AG08395 (cell line): ENCODE measurements at places on chromosomes 5 and 9.

DNA sequence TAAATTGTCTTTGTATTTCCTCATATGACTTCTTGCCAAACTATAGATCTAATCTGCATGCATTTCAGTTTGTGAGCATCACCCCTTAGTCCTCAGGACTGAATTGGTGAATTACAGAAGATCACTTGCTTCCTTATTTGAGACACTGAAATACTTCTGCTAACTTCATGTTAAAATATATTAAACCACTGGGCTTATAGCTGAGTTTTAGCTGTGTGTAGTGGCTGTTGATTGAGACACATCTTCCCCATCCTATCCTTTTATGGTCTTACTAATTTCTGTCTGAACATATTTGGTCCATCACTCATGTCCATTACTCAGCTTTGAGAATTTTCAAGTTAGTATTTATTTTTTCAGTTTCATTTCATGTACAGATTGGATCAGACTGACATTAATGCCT is 295.9 kb downstream of the PSAT1 start:
- peak; percentile 47 for DNase-seq

GRCh38 chr9:100598641-100599145 is 20.8 kb downstream of the CAVIN4 start:
- peak; percentile 92 for DNase-seq

GRCh38 chr5:14842117-14842516 is 29.5 kb downstream of the ANKH start:
- DNase-seq, result no peak

- no peak for DNase-seq
Observed at GRCh38 chr5:136155078-136155477, 22.4 kb downstream of the SMAD5 start.

- DNase-seq, result no peak
Observed at GRCh38 chr5:178221282-178221681, 11.3 kb downstream of the PHYKPL start.

DNA sequence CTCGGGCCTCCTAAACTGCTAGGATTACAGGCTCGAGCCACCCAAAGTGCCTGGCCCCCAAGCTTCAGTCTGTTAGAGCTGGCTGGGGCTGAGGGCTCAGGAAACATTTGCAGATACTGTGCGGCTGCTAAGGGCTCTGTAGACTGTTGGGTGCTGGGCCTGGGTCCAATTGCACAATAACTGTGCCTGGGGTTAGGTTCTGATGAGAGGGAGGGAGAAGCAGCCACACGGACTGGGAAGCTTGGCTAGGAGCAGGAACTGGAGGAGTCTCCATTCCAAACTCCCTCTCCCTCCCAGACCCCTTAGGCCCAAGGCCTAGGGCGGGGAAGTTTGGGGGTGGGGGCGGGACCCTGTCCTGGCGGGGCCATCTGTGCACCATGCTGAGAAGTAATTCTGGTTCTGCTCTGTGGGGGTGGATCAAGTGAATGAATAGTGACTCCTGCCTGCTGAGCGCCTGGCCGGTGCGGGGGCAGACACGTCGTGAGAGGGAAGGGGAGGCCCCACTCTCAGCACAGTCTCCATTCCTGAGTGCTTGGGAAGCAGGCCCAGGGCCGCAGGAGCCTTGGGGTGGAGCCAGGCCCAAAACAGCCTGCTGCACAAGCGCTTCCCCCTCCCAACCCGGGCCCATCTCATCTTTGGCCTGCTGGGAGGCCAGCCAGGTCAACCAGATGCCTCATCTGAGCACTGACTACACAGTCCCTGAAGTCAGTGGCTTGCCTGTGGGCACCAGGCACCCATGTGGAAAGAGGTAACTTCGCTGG is 1.5 kb downstream of the ASS1 start:
- peak; percentile 95 for DNase-seq

DNA sequence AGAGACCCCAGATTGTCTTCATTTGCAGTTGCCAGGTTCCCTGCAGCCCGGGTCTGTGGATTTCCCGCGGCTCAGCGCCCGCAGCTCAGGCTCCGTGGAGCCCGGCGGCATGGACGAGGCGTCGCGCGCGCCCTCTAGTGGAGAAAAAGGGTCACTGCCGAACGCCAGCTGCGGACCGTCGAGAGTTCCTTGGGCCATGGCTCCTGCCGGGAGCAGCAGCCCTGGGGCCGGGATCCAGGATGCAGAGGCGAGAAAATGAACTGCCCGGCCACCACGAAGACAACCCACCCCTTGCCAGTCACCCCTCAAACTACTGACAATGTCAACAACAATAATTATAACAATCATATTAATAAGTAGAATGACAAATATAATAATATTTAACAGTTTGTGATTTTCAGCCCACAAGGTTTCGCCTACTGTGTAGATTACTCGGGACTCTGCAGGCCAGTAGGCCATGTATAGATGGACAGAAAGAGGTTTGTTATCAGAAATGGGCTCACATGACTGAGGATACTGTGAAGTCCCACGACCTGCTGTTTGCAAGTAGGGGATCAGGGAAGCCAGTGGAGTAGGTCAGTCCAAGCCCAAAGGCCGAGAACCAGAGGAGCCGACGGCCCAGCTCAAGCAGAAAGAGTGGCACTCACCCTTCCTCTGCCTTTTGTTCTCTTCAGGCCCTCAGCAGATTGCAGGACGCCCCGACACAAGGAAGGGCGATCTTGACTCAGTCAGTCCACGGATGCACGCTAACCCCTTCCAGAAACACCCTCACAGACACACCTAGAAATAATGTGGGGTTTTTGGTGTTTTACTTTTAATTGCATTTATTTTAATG is 43.1 kb downstream of the BOD1 start:
- DNase-seq, result peak; percentile 82

DNA sequence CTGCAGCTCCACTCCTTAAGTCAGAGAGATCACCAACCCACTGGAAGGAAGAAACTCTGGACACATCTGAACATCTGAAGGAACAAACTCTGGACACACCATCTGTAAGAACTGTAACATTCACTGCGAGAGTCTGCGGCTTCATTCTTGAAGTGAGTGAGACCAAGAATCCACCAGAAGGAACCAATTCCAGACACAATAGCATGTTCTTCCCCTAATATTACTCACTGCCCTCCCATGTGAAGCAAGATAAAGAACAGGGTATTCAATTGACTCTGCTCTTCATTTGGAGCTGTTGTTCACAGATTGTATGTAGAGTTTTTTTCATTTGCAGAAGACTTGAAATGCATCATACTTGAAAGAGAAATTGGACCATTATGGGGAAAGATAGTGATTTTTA is 10.8 kb downstream of the SAXO1 start:
- DNase-seq, result no peak

- no peak for DNase-seq
Observed at GRCh38 chr5:42745426-42745825, 11.2 kb upstream of the CCDC152 start.

- DNase-seq, result no peak
Observed at GRCh38 chr5:38796742-38797108, 49.1 kb upstream of the OSMR start.

DNA sequence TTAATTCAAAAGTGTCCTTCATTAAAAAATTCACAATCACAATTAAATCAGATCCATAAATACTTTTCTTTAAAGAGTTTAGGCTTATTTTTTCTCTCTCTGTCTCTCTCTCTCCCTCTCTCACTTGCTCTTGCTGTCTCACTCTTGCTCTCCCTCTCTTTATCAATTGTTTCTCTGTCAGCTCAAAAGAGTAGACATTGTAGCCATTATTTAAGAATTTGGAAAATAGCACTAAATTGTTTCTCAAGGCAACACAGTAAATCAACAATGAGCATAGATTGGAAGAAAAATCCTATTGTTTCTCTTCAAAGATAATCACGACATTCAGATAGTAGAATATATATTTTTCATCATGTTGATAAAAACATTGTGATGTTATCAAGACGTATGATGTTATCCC is 1114.0 kb downstream of the PTPRD start:
- DNase-seq, result no peak

DNA sequence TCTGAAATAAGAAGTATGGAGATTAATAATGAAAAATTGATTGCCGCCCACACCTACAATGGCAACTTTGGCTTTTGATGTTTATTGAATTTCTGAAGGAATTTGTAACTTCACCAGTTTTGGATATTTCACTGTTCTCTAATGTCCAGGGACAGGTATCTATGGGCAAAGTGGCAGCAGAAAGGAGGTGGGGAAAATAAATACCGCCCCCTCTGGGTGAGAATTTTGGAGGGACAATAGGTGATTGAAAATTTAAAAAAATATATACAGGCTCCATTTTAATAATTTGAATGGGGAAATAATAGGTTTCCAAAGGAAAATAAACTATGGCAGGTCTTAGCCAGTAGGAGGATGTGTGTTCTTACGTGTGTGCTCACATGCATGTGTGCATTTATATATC is 1.3 kb downstream of the SCGB3A2 start:
- no peak for DNase-seq

DNA sequence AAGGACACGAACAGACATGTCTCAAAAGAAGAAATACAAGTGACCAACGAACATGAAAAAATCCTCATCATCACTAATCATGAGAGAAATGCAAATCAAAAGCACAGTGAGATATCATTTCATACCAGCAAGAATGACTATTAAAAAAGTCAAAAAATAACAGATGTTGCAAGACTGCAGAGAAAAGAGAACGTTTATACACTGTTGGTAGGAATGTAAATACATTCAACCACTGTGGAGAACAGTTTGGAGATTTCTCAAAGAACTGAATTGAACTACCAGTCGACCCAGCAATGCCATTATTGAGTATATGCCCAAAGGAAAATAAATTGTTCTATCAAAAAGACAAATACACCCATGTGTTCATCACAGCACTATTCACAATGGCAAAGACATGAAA is 45.7 kb downstream of the FXN start:
- DNase-seq, result no peak

GRCh38 chr5:139446956-139447779 is 7.8 kb upstream of the DNAJC18 start:
- DNase-seq, result peak; percentile 45

GRCh38 chr5:86824637-86825036 is 206.9 kb downstream of the COX7C start:
- no peak for DNase-seq

DNA sequence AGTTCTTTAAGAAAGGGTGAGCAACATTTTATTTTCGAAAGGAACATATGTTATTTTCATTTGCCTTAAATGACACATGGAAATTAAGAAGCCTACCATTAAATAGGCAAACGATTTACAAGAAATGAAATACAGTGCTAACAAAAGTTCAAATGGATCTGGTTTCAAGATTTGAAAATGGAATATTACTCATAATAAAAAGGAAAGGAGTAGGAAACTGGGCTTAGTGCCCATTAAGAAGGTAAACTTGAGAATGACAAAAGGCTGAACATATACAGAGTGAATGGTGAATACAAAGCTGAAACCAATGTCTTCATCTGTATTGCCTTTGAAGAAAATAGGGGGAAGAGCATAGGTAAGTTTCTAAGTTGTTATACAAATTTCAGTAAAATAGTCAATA is 974.2 kb upstream of the C9orf72 start:
- DNase-seq, result no peak

DNA sequence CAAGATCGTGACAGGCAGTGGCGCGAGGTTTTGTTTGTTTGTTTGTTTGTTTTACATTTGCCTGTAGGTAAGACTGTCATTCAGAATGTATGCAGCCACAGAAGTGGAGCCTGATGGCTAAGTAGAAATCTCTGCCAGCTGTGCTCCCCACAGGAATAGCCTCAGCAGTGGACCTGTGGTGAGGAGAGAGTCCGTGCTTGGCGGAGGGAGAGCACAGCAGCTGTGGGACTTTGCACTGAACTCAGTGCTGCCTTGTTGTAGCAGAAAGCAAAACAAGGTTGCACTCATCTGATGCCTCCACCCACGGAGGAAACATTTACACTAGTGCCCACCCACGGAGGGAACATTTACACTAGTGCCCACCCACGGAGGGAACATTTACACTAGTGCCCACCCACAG is 4.4 kb upstream of the ZNF782 start:
- no peak for DNase-seq

DNA sequence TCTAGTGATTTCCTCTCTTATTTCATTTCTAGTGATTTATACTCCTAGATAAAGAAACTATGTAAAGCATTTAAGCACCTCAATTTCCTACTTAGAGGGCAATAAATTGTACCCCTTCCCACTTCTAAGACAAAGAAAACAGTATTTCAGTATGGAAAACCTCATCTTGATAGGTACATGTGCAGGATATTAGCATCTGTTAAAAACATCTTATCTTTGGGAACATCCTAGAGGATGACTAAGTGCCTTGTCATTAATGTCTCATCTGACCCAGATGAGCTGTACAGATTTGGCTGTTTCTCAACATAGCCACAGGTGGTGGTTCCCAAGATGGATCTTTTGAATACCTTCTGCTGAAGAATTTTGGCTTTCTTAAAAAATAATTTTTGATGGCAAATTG is 5.7 kb downstream of the MEGF10 start:
- peak; percentile 25 for DNase-seq

GRCh38 chr5:127609957-127610356 is 38.9 kb upstream of the CTXN3 start:
- DNase-seq, result no peak

- no peak for DNase-seq
Observed at GRCh38 chr9:117987945-117988344, 283.7 kb downstream of the TLR4 start.

- no peak for DNase-seq
Observed at GRCh38 chr5:54736003-54736797, 218.6 kb downstream of the SNX18 start.

- DNase-seq, result no peak
Observed at GRCh38 chr5:179860301-179860700, 1.7 kb upstream of the MRNIP start.

GRCh38 chr5:77871946-77872345 is 95.8 kb upstream of the TBCA start:
- no peak for DNase-seq

GRCh38 chr5:13934921-13935320 is 9.6 kb downstream of the DNAH5 start:
- DNase-seq, result no peak

DNA sequence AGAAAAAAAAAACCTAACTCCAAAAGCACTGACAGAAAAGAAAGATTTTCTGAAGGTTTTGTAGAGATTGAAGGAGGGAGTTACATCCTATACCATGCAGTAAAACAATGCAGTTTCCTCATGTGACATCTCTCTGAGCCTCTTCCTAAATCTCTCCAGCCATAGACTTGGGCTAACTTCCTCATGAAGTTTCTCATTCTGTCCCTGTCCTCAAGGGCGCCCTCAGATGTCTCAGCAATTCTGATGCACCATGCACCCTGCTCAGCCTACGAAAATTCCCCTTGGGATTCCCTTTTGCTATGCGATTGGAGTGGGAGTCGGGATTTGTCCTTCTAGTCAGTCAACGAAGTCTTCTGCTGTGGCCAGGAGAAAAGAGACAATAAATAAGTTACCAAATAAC is 68.9 kb downstream of the FAT2 start:
- no peak for DNase-seq

DNA sequence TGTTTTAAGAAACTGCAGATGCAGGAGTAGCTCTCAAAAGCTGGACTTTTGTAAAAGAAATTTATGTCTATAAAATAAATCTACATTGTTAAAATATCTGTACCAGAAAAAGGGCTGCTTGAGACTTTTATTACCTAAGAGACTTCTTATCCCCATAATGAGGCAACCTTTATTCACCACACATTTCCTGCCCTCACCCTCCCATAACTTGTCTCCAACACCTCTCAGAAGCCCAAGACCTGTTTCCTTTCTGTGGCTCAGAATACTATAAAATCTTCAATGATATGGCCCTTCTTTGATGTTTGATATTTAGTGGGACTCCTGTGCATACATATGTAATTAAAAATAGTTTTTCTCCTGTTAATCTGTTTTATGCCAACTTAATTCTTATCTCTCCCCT is 141.5 kb upstream of the FER start:
- no peak for DNase-seq
